ENCODE measurements at places on chromosomes 11 and 22. TPM values are rescaled to one million over a fixed set of nuclear protein-coding genes. Genes with fewer than 3 reads are reported as not detected.

Gene MRGPRX3
- total RNA-seq: not detected

Gene DCPS
- total RNA-seq: 12.1 TPM

Gene OR52H1
- not detected for total RNA-seq

- no peak for DNase-seq
Measured at GRCh38 chr11:127117231-127117739, 116.7 kb upstream of the KIRREL3 start.

GRCh38 chr11:60774726-60775125 is 10.4 kb upstream of the MS4A10 start:
- no peak for DNase-seq

GRCh38 chr22:42076764-42077485 is 2.6 kb upstream of the SMDT1 start:
- no peak for DNase-seq

DNA sequence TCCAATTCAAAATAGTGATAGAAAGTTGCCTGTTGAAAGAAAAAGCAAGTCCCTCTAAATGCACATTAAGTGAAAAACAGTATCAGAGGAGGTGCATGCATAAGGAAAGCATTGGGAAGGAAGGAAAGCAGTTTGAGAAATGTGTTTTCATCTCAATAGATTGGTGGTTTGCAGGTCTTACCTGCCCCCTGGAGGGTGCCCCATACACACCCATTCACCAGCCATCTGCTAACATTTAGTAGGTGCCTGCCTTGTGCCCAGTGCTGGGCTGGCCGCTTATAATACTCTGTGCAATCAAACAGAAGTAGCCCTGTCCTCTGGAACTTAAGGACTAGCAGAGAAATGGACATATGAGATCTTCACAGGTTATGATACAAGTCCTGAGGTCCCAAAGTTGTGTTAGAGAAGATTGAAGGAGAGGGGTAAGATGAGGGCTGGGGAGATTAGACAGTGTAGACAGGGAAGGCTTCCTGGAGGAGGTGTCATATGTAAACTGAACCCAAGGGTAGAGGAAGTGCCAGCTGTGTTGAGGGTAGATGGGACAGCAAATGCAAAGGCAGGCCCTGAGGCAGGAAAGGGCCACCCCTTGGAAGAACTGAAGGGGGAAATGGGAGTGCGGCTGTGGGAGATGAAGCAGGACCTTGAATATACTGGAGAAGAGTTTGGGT is 184.2 kb downstream of the MN1 start:
- no peak for DNase-seq

- DNase-seq: no peak
Measured at GRCh38 chr11:71158936-71159335, 93.4 kb downstream of the SHANK2 start.

- DNase-seq: no peak
Measured at GRCh38 chr11:87603887-87604286, 566.2 kb downstream of the TMEM135 start.

- no peak for DNase-seq
Measured at GRCh38 chr22:23970816-23971486, 3.3 kb downstream of the DDT start.

Data from right atrium auricular region (tissue), 2 donors.